ENCODE measurements at places on chromosomes 5 and 9.

GRCh38 chr9:720239-720881, 121.1 kb upstream of the DMRT1 start:
- DNase-seq, result no peak

GRCh38 chr9:119667163-119667562, 297.9 kb upstream of the BRINP1 start:
- no peak for DNase-seq

GRCh38 chr9:132125361-132125760, 36.5 kb upstream of the NTNG2 start:
- DNase-seq, result no peak

- DNase-seq, result no peak
Measured at GRCh38 chr9:129697656-129698253, 32.3 kb downstream of the PRRX2 start.

- no peak for DNase-seq
Measured at GRCh38 chr9:76090330-76090729, 199.9 kb downstream of the PCSK5 start.

DNA sequence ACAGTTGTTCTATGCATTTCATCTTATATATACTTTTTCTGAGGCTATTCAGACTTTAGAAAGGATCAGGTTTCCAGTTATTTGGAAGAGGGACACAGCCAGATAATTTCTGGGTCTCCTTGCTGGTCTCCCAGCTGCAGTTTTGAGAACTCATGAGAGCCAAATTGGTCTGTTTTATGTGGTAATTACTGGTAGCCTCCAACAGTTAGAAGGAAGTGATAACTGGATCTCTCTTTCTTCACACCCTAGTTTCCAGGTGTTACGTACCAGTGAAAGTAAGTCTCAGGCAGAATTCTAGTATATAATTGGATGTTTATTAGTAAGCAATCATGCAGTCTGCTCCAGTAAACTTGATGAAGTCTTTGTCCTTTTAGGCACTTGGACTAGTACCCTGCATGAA, 63.2 kb upstream of the RPS23 start:
- DNase-seq, result no peak

- no peak for DNase-seq
Measured at GRCh38 chr5:575636-576035, 36.5 kb upstream of the CEP72 start.

GRCh38 chr9:127130661-127131538, 8.5 kb upstream of the ANGPTL2 start:
- no peak for DNase-seq

GRCh38 chr9:73146111-73146815, 5.4 kb upstream of the ANXA1 start:
- no peak for DNase-seq

Data from hindlimb muscle (tissue), 1 donor.